ENCODE measurements at places on chromosomes 12 and 14.

- DNase-seq, result no peak
These were observed 57.6 kb downstream of the EID3 start for GRCh38 chr12:104360983-104361707.

DNA sequence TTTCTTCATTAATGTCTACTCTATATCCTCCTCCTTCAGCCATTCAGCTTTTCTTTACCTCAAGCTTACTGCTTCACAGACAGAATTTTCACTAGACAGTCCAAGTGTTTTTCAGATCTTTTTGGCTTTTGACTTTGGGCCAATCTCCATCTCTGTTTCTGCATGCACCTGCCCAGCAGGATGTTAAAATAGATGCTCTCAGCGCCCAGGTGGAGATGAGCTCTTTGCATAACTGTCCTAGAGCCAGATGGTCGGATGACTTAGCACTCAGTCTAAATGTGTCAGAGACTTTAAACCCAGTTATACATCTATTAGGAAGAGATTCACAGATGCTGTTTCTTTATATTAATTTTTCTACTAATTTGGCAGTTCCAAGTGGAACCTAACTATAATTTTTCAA is 80.3 kb upstream of the SSTR1 start:
- DNase-seq, result no peak

DNA sequence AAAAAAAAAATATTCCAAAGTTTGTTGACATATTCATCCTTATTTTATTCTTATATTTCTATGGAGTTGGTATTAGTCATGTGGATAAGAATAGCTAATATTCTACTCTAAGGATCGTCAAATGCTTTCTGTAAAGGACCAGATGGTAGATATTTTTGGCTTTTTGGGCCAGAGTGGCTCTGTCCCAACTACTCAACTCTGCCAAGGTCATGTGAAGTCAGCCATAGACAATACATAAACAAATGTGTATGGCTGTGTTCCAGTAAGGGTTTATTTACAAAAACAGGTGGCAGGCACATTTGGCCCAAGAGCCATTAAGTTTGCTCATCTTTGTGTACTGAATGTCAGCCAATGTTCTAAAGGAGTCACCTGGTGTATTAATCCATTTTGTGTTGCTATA is 131.8 kb downstream of the TBX5 start:
- DNase-seq, result no peak

DNA sequence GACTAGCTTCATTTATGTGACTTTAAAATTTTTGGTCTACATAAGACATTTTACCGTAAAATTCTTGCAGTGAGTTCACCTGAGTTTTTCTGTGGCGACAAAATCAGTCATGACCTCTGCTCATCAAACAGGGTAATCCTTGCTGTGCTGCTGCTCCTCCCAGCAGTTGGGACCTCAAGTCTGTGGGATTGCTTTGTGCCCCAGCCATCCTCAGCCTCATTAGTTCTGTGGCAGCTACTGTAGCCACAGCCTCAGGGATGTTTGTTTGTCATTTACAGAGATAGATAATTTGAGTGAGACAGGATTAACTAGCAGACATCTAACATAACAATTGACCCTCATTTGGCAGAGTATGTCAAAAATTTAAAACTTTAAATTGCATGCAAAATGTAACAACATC is 357.0 kb downstream of the PCNX1 start:
- no peak for DNase-seq

DNA sequence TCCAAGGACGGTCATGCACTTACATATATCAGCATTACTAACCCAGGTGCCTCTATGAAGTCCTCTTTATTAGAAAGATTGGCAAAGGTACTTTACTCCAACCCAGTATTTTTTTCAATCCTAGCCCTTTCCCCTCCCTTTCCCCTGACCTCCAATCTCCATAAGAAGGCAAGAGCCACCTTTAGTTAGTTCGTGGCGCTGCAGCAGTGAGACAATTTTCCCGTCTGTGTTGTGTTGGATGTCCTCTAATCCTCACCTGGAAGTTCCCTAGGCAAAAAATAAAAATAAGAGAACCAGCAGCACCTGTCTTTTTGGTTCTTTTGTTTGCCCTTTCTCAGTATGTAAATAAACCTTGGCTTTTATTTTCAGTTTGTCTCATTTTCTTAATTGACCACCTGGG is 439.6 kb upstream of the LRFN5 start:
- DNase-seq, result no peak

DNA sequence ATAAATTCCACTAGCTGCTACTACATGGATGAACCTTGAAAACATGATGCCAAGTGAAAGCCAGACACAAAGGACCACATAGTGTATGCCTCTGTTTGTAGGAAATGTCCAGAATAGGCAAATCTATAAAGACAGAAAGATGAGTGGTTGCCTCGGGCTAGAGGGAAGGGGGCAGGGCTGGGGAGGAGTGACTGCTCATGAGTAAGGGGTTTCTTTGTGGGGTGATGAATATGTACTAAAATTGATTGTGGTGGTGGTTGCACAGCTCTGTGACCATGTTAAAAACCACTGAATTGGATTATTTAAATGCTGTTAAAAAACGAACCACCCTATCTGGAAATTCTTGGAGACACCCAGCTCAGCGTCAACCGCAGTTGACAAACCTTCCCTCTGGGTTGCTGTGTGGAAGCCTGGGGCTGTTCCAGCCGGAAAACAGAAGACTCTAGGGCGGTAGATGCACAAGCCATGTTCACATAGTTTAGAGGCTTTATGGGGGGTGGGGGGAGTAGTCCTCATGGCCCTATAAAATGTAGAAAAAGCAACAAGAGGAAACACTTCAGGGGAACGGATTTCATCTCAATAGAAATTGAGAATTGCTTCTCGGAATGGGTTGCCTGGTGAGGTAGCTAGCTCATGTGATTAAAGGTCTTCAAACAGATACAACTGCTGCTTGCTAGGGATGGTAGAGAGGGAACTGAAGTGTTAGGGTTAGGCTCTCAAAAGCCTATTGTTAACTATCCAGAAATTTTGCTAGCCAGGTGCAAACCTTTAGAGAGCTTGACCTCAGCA is 29.4 kb downstream of the RIN3 start:
- no peak for DNase-seq

DNA sequence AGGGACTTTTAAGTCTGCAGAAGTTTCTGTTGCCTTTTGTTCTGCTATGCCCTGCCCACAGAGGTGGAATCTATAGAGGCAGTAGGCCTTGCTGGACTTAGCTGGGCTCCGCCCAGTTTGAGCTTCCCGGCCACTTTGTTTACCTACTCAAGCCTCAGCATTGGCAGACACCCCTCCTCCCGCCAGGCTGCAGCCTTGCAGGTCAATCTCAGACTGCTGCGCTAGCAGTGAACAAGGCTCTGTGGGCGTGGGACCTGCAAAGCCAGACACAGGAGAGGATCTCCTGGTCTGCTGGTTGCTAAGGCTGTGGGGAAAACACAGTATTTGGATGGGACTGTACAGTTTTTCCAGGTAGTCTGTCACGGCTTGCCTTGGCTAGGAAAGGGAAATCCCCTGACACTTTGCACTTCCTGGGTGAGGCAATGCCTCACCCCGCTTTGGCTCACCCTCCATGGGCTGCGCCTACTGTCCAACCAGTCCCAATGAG is 43.7 kb downstream of the CCDC59 start:
- DNase-seq, result no peak

DNA sequence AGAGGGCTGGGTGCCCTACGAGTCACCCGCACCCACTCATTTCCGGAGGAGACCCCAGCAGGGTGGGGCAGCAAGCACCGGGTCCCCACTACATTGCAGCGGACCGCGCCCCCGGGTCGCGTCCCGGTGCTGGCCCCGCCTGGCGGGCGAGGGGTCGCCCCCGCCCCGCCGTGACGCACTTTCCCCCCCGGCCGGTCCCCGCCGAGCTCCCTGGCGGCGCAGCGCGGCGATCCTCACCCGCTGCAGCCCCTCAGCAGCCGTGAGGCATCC is 106.1 kb downstream of the PRICKLE1 start:
- peak; percentile 8 for DNase-seq

DNA sequence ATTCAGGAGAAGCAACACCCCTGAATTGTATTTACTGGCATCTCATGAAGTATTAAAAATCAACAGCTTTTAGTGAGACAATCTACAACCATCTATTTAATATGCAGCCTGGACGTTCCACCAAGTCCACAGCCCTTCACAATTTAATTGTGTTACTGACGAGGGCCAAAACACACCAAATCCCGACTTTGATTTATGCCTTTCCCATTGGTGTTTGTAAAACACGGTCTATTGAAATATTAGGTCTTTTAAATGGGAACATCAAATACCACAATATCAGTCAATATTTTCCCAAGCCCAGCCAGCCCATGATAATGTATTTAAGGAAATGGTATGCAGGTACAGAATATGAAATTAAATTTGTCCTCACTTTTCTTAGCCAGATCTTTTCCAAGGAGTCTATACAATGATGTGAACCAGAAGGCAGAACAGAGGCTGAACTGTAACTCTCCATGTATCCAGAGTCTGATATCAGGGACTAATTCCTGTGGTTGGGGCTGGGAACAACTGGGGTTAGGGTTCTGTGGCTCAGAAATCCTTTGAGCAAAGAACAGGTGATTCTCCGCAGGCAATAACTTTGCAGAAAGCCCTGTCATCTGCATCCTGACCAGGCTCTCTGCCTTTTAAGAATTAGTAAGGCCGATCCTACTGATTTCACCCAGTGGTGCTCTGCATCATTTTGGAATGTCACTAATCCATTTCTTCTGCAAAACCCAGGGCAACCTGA is 179.3 kb upstream of the GZMB start:
- no peak for DNase-seq

- DNase-seq, result no peak
These were observed 27.7 kb upstream of the LTA4H start for GRCh38 chr12:96063046-96063445.

- no peak for DNase-seq
These were observed 22.8 kb downstream of the TMEM63C start for GRCh38 chr14:77204459-77204771.

GRCh38 chr12:119877639-119877948 is 474 bp upstream of the CIT start:
- no peak for DNase-seq

DNA sequence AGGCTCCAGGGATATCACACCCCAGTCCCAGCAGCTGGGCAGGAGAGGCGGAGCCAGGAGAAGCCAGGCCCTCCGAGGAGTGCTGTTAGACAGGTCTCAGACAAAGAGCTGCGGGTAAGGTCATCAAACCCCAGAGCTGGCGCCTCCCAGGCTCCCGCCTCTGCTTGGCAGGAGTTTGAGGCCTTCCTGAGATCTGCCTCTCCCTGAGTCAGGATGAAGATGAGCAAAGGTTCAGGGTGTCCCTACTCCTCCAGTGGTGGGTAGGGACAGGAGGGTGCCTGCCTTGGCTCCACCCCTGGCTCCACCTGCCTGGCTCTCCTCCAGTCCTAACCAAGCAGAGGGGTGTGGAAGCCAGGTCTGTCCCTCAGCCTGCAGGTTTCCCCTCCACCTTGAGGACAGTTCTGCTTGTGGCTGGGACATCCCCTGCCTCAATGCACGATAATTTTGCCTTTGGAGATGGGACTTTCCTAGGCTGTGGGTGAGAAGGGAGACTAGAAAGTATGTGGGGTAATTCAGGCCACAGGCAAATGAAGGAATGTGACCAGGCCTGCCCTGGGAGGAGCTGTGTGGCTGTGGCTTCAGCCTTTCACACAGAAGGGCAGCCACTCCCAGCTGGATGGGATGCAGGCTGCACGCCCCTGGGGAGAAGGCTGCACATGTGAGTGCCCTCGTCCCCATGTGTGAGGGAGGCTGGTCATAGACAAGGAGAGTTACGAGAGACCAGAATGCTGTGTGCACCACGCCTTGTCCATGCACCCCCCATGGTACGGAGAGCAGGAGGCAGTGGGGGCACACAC is 2.2 kb downstream of the PLEKHG6 start:
- DNase-seq, result no peak

DNA sequence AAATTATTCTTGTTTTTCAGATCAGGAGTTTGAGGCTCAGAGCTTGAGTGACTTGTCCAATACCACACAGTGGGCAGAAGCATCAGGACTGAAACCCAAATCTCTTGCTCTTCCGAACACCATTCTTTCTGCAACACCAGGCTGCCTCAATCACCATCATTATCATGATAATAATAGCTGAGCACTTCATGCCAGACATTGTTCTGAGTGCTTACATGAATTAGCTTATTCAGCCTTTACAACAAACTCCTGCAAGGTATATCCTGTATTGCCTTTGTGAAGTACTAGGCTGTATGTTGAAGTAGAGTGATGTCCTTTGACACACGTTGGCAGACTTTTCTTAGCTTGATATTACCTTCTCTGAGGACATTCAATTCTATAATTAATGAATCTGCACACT is 257.4 kb upstream of the ATP2B1 start:
- DNase-seq, result no peak

DNA sequence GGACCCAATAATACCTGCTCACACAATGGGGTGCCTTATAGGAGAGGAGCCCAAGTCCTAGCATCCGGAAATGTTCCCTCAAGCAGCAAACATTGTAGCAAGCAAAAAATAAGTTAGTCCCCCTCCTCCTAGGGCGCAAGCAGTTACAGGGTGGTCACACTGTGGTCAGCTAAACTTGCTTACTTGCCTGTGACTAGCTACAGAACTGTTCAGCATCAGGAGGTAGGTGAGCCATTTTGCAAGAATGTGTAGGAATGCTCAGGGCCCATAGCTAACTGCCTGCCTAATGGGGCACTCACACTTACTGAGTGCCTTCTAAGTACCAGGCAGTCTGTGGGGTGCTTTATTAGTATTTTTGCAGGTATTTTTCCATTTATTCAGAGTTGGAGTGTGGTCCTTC is 154.6 kb upstream of the GRIN2B start:
- no peak for DNase-seq

DNA sequence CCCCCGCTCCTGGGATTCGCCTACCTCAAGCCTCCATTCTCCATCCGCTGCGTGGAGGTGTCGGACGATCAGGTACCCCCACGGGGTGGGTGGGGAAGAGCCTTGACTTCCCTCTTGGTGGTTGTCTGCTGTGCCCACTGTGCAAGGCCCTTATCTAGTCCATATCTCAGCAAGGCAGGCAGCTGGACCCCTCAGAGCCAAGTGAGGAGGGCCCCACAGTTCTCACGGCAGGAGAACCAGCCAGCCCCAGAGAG is 39.9 kb downstream of the MMAB start:
- no peak for DNase-seq

GRCh38 chr12:95312656-95313055 is 95.0 kb downstream of the VEZT start:
- DNase-seq, result no peak

- DNase-seq, result no peak
These were observed 7.9 kb upstream of the MAPK1IP1L start for GRCh38 chr14:55043528-55043927.

DNA sequence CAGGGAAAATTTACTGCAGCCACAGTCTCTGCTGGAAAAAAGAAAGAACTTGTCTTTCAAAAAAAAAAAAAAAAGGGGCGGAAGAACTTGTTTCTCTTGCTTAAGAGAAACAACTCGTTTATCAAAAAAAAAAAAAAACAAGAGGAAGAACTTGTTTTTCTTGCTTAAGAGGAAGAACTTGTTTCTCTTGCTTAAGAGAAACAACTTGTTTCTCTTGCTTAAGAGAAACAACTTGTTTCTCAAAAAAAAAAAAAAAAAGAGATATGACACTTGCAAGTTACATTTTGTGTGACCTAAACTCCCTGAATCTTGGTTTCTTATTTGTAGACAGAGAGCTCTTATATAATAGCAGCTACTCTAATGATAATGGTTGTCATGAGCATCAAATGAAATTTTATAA is 44.7 kb upstream of the USP15 start:
- DNase-seq, result no peak

- no peak for DNase-seq
These were observed 15.1 kb upstream of the DUSP16 start for GRCh38 chr12:12577786-12578185.

GRCh38 chr14:77390188-77390587 is 13.0 kb downstream of the SAMD15 start:
- DNase-seq, result no peak

GRCh38 chr14:84323978-84324377 is 1206.0 kb upstream of the FLRT2 start:
- no peak for DNase-seq

All from stimulated activated CD4-positive, alpha-beta T cell treated with anti-CD3 and anti-CD28 coated beads, Interleukin-4, amount 100 ng/mL, for 24 hours (primary cell).